ENCODE measurements at places on chromosomes 7 and 10.

- DNase-seq: no peak
Observed at GRCh38 chr10:114400091-114400490, 4.2 kb downstream of the AFAP1L2 start.

GRCh38 chr7:41163991-41164390 lies 538.9 kb downstream of the INHBA start:
- DNase-seq: no peak

GRCh38 chr10:75418293-75418692 lies 13.1 kb upstream of the LRMDA start:
- no peak for DNase-seq

DNA sequence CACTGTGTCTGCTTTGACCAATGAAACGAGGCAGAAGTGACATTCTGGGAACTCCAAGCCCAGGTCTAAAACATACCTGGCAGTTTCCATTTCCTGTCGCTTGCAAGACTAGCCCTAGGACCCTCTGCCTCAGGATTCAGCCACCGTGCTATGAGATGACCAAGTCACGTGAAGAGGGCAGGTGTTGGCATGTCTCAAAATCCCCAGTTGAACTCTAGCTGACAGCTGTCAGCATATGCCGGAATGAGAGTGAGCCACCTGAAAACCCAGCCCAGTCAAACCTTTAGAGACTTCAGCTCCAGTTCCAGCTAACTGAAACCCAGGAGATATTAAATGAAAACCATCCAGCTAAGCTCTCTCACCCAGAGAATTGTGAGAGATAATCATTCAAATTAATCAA lies 89.9 kb upstream of the PPP1R3A start:
- no peak for DNase-seq

- DNase-seq: peak; percentile 65
Observed at GRCh38 chr7:151368136-151368571, 26.5 kb downstream of the NUB1 start.

- DNase-seq: no peak
Observed at GRCh38 chr10:88027570-88027969, 164.1 kb downstream of the PTEN start.
